ENCODE measurements at places on chromosomes 5 and 9.
A peak's percentile ranks its signal among the peaks of the same experiment; 100 is the strongest.

- DNase-seq: no peak
These were observed 177.5 kb downstream of the ZDHHC21 start for GRCh38 chr9:14515571-14516198.

GRCh38 chr5:139389701-139390638 is at the start of gene MZB1:
Gene MZB1, minus strand, starts transcription at chr5:139389913. Its CDS starts 57 bp downstream, at chr5:139389856.
- no peak for DNase-seq

DNA sequence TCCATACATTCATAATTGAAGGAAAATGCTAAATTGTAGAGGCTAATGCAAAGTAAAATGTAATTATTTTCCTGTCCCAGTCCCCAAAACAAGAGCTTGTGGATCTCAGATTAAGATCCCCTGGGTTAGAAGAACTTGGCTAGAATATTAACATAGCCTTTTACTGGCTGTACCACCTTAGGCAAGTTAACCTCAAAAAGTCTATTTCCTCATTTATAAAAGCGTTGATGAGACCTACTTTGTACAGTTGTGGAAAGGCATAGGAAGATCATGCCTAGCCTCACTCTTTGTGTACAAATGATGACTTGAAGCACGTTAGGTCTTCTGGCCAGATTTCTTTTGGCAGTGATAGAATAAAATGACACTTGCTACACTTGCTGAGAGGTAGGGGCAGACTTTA is 97.2 kb downstream of the F2RL2 start:
- DNase-seq: no peak

DNA sequence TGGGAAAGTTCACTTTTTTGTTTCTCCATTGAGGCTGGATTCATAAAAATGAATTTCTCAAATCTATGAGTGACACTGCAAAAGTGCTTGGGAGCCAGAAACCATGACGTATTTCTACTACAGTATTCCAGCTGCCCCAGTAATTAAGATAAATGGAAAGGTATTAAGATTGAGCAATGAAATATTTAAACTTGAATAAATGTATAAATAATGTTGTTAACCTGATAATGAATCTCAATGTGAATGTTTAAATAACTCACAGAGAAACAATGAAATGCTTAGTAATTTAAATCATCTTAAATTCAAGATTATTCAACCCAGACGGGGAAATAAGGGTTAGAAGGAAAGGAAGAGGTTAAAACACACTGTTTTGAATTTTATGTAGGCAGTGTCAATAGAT is 11.2 kb upstream of the SRP19 start:
- no peak for DNase-seq

GRCh38 chr5:128949847-128950546 is 15.3 kb upstream of the SLC27A6 start:
- DNase-seq: no peak

GRCh38 chr9:126375386-126375785 is 48.8 kb downstream of the MVB12B start:
- peak; percentile 76 for DNase-seq

DNA sequence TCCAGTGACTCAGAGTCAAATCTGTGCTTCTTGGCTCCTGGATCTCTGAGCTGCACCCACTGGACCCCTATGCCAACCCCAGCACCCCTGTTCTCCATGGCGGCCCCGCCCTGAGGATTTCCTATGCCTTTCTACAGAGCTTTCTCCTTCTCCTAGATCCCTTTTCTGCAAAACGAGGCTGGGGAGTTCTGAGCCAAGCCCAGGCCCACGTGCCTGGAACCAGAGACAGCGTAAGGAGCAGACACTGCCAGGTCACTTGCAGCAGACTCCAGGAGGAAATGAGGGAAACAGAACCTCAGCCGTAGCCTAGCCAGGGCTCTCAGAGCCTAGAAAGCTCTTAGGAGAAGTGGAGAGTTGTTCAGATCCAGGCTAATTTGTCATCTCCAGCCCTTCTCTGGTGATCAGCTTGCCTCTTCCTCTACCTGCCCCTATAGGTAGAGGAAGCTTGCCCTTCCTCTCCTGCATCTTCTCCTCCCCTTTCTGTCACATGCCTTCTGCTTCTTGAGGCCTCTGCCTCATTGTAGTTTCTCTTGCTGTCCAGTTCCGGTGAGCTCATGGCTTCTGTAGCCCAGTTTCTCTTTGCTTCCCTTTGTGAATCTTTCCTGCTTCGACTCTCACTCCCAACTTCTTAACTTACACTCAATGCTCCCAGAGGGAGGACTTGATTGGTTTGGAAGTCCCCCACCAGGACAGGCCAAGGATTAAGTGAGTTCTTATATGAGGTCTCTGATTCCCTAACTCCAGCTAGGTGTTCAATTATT is 163.4 kb downstream of the RGS3 start:
- no peak for DNase-seq

DNA sequence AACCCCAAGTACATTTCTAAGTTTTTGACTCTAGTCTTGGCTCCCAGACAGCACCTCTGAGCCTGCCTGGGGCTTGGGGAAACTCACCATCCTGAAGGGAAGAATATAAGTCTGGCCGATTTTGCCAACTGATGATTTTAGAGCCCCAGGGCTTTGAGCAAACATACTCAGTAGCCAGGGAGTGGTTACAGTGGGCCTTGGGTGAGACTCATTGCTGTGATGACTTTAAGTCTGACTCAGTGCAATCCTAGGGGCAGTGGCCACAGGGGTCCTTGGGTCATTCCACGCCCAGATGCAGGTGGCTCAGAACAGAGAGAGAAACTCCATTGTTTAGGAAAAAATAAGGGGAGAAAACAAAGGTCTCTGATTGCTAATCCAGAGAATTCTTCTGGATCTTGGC is 312.0 kb upstream of the EDIL3 start:
- DNase-seq: no peak

DNA sequence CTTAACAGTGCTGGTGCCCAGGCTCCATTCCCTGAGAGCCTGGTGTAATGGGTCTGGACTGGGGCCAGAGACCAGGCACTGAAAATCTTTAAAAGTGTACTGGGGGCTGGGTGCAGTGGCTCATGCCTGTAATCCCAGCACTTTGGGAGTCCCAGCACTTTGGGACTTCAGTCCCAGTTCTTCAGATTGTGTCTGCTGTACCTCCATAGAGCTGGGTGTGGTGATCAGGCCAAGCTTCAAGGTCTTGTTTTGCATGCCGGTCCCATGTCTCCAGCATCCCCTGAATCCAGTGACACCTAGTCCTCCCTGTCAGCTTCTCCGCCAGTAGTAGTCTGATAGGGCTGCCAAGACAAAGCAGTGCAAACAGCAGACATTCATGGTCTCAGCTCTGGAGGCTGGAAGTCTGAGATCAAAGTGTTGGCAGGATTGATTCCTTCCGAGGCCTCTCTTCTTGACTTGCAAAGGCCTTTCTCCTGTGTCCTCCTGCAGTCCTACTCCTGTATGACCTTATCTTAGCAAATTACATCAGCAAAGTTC is 108.2 kb downstream of the SYK start:
- no peak for DNase-seq

DNA sequence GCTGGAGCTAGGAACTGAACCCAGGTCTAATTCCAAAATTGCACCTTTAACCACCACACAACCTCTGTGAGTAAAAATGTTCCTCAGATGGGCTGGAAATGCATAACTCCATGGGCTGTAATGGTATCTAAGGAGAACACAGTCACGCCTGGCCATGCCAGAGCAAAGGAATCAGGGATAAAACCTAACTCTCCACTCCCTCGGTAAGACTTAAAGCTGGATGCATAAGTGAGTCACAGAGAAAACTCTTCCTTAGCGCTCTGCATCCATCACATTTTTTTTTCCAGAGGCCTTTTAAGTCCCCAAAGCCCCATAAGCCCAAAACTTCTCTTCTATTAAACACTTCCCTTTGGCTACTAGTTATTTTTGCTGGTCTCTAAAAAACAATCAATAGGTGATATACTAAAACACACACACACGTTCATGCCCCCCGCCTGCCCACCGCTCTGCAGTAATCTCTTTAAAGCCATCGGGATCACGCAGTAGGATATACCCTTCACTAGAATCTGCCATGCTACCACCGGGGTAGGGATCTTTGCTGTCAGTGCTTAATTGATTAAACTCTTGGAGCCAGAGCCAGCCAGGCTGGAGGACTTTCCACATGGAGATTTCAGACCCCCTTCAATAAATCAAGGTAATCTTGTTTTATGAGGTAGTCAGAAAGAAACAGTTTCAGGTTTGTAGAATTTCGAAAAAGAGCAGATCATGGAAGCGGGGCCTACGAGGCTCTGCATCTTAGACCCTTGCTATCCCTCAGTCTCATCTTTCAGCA is 212.9 kb downstream of the MAPKAP1 start:
- no peak for DNase-seq

GRCh38 chr5:180605554-180606214 is 14.4 kb upstream of the SCGB3A1 start:
- peak; percentile 61 for DNase-seq

- no peak for DNase-seq
These were observed 17.9 kb downstream of the MIGA2 start for GRCh38 chr9:129054163-129054851.

DNA sequence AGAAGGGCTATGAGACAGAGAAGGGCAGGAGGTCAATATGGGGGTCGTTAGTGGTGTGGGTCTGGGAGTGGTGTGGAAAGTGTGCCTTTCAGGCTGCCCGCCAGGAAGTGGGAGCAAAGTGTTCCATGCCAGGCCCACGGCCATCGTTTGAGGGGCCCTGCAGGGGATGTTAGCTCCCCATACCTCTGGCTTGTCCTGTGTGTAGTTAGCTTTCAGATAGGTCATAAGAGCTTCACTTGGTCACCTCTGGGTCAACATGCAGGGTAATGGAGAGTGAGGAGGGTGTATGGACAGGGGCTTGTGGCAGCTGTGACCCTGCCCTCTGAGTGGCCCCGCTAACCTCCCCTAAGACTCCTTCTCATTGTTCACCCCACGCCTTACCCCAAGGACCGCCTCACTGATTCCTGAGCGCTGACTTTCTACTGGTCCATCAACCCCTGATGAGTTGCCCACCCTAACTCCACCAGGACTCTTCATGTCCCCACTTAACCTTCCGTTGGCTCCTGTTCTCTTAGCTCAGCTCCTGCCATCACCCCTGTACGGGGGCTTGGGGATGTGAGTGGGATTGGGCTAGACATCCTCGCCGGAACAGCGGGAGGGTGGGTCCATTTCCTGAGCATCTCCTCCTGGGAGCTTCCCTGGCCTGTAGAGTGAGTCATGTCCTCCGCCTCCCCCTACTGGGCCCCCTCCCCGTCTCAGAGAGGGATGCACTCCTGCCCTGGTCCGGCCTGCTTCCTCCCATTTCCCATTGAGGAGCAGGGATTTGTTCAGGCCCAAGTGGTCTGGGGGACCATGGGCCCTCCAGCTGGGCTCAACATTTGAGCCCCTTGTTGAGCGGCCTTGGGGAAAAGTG is 125.7 kb downstream of the FGF18 start:
- DNase-seq: no peak

DNA sequence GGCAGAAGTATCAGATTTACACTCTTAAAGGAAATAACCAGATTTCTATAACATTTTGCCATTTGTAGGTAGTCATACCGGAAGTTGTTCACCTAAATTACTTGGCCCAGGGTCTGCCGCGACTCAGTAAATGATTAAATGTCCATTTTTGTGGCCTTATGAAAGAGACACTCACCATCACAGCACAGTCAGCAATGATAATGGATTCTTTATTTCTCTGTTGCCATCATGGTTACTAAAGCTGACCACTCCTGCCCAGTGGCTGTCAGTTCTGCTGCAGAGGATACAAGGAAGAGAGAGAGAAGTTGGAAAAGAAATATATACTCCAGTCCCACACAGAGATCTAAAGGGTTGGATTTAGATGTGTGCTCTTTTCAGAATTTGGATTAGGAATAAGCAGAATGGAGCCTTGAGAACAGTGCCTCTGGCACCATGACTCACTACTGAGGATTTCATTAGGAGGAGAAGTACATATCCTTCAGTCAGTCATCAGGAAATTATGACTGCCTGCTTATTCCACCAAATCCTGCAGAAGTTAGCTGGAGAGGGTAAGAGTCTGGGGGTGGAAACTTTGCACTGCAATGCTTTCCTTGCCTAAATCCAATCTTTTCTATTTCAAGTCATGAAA is 72.8 kb upstream of the EFNA5 start:
- peak; percentile 72 for DNase-seq

GRCh38 chr5:59559847-59560246 is 333.7 kb downstream of the PDE4D start:
- no peak for DNase-seq

- no peak for DNase-seq
These were observed 329.0 kb upstream of the CCNG1 start for GRCh38 chr5:163108351-163108750.

DNA sequence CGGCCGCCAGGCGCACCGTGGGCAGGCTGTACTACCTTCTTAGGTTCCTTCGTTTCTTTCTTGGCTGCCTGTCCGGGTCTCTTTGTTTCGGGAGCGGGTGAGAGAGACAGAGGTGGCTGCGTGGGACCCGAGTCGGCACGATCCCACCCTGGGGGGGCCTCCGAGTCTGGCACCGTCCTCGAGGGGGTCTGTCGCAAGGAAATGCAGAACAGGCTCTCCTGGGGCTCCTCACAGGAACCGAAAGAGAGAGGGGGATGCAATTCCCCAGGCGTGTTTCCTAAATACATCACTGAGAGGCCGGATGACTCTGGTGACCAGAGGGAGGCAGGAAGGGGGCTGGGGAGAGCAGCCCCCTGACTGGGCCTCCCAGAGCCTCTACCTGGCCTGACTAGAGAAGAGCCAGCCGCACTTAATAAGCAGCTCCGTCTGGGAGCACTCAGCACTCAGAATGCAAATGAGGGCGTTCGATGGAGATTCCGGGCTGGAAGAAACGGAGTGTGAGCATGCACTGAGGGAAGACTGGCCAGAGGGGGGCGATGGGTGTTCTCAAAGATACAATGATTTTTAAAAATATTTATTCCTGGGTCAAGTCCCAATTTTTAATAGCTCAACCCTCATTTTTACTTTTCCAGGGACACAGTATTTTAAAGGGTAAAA is 11.7 kb upstream of the INPP5E start:
- no peak for DNase-seq

- DNase-seq: no peak
These were observed 88.6 kb downstream of the PPP2R2B start for GRCh38 chr5:146789712-146790653.

GRCh38 chr5:75148051-75148450 is 88.6 kb downstream of the ANKRD31 start:
- DNase-seq: no peak

GRCh38 chr5:89560696-89561095 is 677.7 kb upstream of the MEF2C start:
- DNase-seq: no peak

DNA sequence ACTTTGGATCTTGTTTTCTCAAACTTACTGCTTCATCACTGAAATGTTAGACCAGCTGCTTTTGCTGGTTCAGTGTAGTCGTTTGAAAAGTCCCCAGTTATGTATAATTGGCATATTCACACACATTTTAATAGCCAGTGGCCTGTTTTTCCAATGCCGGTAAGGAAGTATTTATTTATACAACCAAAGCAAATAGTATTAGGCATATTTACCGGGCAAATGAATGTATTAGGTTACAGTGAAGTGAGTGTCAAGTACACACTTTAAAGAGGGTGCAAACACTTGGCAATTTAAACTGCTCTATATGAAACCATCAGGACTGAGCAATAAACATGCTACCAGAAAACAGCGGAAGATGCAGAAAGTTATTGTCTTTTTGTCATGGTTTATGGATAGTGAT is 242.9 kb downstream of the MCTP1 start:
- DNase-seq: no peak

- DNase-seq: peak; percentile 63
These were observed 16.6 kb downstream of the SH3PXD2B start for GRCh38 chr5:172437445-172438318.
